ENCODE measurements at places on chromosomes 2 and 18. TPM values are rescaled to one million over a fixed set of nuclear protein-coding genes. Genes with fewer than 3 reads are reported as not detected.

DNA sequence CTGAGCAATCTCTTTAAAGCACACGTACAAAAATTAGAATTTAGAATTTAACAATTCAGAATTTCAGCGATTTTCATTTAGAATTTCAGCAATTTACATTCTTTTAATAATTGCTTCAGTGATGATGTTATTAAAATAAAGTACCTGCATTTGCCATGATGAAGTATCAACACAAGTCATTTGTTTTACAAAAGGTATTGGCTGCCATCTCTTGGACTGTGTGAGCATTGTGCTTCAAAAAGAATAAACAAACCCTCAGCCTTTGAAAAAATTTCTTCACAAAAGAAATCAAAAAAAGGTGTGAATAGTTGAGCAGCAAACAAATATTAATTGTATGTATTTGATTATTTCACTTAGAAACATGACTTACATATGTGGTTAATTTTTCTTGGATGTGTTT, 27.1 kb upstream of the ZC3H15 start:
- no peak for DNase-seq

DNA sequence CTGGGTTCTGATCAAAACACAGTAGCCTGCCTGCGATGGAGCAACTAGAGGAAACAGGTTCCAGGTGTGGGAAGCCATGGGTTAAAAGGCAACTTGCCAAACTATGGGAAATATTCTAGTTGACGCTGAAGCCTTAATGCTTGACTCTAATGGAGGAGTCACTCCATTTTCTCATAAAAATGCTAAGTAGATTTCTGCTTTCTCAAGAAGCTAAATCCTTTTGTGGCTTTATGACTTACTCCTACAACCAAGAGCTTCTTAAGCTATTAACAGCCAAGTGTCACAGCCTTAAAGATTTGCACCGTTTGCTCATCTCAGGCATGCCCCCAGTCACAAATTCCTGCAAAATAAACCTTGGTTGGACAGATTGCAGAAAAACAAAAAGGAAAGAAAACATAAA, 25.2 kb downstream of the ANKRD44 start:
- DNase-seq: no peak

DNA sequence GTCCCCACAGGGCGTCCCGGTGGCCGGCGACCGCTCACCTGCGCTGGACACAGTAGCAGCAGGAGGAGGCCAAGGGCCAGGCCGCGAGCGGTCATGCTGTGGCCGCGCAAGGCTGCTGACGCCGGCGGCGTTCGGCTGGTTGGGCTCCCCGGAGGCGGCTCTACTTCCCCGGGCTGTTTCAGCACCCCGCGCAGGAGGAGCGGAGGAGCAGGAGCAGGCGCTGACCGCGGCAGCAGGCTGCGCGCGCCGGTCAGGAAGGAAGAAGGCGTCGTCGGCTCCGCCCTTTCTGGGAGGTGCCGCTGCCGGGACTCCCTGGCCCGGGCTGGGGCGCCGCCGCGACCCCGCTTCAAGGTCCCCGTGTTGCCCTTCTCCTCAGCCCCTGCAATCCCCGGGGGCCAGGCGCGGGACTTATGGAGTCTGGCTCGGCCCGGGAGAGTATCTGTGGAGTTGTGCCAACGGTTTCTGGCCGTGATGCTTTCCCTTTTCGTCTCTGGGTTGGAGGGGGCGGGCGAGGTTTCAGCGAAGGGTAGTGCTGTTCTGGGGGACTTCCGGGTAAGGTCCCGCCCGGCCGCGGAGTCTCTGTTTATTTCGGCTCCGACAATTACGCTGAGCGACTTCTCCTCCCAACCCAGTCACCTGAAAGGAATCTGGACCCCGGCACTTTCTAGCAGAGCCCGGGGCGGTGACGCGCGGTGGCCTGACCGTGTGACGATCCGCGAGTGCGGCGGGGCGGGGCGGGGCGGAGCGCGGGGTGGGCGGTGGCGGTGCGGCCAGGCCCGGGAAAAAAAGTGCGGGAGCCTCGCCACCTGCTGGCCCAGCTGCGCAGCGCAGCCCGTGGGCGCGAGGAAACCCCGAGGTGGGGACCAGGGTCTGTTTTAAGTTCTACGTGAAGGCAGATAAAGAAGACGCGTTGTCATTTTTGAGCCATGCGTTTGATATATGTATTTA, at the start of gene NPC1:
TSS of gene NPC1 (minus strand) at position 258 of the 948 bp plus-strand sequence. CDS start at position 95, 163 bp downstream.
- peak; percentile 94 for DNase-seq

DNA sequence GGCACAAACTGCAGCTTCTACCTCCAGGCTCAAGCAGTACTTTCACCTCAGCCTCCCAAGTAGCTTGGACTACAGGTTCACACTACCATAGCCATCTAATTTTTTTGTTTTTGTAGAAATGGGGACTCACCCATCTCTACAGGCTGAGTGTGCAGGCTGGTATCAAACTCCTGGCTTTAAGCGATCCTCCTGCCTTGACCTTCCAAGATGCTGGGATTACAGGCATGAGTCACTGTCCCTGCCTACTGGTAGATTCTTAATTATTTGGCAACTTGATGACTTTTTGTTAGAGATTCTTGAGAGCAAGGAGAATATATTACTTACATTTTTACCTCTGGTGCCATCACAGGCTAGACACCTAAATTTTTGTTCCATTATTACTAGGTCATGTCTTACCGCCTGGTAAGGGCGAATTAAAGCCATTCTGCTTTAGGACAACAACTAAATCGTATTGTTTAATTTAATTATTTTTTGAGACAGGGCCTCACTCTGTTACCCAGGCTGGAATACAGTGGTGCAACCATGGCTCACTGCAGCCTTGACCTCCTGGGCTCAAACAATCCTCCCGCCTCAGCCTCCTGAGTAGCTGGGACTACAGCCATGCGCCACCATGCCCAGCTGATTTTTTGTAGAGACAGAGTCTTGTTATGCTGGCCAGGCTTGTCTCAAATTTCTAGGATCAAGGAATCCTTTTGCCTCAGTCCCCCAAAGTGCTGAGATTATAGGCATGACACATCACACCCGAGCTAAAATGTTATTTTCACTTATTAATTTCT, 15.7 kb downstream of the DYNC1I2 start:
- no peak for DNase-seq

- no peak for DNase-seq
Measured at GRCh38 chr2:151872463-151872862, 44.2 kb upstream of the ARL5A start.

- DNase-seq: peak; percentile 57
Measured at GRCh38 chr2:206274434-206275311, at the start of gene ZDBF2. Gene ZDBF2, plus strand, starts transcription at chr2:206274663. Its CDS starts 7,187 bp downstream, at chr2:206281850.

- DNase-seq: no peak
Measured at GRCh38 chr2:188965563-188965962, 8.6 kb upstream of the COL3A1 start.

DNA sequence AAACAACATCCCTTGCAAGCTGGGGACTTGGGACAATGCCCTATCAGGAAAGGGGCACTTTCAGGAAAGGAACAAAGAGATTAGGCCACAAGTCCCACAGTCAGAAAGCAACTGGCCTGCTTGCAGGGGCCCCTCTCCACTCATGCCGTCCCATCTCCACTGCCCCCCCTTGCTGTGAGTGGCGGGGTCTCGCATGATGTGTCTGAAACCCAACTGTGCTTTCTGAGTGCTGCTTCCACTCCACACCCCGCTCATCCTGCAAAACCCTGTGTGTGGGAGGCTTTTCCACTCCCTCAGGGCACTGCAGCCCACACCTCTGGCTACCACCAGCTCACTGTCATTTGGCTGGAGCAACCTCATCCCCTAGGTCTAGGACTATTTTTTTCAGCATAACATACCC, 7.9 kb downstream of the HS6ST1 start:
- DNase-seq: no peak

DNA sequence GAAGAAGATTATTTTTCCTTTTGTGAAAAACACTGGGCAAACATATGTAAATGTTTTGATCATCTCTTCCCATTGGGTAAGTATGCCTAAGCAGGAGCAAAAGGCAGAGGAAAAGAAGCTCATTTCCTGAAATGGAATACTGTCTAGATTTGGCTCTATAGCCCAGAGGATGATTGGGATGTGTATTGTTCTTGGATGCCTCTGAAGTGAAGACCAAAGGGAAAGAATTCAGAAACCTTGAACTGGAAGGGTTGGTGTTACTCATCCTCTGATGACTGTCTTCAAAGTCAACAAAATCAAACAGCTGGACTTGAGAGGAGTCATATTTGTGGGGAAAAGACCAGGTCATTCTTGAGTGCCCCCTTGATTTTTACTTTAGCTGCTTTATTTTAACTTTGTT, 112.6 kb upstream of the NT5C1B start:
- DNase-seq: no peak

DNA sequence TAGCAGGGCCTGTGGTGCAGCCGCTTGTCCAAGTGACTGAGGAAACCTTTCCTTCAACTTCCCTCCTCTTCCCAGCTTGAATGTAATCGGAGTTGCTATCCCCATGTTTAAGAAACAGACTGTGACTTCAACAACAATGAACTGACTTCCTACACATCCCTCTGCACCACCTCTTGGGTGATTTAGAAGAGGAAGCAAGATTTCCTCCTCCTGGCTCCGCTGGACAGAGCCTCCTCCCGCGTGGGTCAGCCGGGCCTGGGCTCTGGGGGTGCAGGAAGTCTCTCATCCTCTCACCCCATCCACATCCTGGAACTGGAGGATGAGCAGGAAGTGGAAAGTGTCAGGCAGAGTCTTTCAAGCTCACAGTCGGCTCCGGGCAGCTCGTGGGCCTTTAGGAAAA, 84.3 kb downstream of the GATA6 start:
- no peak for DNase-seq

- peak; percentile 7 for DNase-seq
Measured at GRCh38 chr18:57859314-57859713, 56.2 kb upstream of the ATP8B1 start.

DNA sequence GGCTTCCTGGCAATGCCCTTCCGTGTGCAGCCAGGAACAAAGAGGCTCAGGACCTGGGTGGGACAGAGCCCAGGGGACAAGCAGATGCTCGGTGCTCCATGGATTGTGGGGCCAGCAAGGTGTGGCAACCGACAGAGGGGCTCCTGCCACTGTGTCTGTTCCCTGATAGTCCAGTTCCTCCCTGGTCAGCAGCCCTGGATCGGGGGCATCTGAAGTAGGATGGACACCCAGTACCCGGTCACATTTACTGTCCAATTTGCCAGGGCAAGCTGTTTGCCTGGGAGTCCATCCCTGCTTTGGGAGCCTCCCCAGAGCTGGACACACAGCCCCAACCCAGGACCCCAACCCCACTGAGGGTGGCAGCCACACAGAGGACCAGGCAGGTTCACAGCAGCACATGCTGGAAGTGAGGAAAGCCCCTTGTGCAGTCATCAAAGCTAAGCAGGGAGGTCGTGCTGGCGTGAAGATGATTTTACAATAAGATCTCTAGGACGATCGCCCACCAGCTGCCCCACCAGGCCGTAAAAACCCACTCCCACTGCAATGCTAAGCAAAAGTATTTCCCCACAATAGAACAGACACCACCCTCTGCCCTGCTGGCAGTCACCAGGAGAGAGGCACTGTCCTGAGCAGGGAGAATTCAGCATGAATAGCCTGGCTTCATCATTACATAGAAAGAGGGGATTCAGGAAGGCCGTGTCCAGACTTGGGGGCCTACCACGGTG, 141.7 kb downstream of the NDUFA10 start:
- DNase-seq: no peak

DNA sequence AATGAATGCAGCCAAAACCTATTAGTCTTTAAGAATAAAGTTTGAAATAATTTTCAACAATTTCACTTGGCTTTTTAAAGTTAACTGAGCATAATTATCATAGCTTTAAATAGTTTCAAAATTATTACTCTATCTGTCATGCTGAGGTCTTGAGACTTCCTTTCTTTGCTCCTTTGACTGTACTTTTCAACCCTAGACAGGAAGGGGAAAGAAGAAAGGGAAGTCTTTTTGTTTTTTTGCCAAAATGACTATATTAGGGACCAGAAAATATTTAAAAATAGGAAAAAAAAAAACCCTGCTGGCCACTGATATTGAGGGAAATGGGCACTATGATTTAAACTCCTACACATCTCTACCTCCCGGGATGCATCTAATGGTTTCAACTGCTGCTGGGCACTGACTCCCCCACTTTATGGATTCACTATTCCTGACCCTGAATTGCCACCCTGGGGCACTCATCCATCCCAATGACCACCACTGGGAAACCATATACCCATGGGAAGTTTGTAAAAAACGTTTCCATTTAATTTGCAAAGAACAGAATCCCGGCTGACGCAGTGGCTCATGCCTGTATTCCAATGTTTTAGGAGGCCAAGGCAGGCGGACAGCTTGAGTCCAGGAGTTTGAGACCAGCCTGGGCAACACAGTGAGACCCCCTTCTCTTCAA, 50.5 kb downstream of the GAREM1 start:
- DNase-seq: no peak

DNA sequence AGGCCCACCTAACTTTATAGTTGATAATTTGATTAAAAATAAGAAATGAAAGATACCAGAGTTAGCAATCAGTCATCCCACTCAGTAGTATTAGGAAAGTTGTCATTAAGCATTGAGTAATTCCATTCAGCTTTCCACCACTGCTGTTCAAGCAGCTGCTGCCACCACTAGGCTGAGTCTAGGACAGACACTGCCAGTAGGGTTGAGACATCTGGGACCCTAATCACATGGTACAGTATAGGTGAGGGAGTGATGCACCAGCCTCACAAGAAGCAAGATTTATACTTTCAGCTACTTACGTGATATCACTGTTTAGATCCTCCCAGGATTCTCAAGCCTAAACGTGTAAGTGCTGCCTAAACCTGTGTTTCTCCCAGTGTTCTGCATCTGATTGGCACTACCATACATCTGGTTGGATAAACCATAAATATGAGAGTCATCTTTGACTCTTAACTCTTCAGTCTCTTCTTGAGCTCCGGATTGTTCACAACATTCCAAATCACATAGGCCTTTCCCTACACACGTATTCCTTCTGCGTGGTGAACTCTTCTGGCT, 3.2 kb downstream of the UBXN4 start:
- peak; percentile 23 for DNase-seq

GRCh38 chr18:10121028-10121427, 207.2 kb downstream of the VAPA start:
- DNase-seq: no peak

DNA sequence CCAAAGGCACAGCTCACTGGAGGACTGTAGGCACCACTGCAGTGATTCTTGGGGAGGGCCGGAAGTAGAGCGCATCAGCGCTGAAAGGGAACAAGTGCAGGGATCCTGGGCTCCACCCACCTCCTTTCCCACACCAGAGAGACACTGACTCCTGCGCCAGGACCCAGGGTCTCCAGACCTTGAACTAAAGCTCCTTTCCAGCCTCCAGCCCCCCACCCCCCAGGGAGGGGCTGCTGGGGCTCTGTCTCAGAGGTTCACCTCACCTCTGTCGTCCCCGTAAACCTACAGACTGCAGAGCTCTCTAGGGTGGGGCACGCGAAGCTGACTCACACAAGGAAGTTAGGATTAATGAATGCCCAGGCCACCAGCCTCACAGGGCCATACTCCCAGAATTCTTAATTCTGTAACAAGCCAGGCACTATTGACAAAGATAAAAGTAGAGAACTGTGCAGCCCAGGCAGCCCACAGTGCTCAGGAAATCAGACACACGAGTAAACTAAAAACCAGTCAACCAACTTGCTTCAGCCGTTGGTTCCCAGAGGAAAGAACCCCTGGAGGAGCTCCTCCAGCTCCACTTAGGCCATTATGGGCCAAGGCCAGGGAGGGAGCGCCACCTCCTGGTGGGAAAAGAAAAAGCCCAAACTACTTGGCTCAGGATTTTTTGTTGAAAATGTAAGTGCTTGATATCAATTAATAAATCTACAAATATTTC, 45.1 kb upstream of the ACAA2 start:
- peak; percentile 49 for DNase-seq

Gene SLC30A3
- total RNA-seq: 1.5 TPM

Gene ARHGAP25
- total RNA-seq: 49.5 TPM

Gene FOXI3
- total RNA-seq: not detected

Gene C1QL2
- not detected for total RNA-seq

Gene DDX18
- total RNA-seq: 107 TPM

Gene NPHP1
- 1.8 TPM for total RNA-seq

Gene MALL
- total RNA-seq: 0.17 TPM

Gene NT5C1B
- not detected for total RNA-seq

Gene MLPH
- total RNA-seq: 0.36 TPM

All from activated T-cell treated with anti-CD3 and anti-CD28 coated beads, Interleukin-2, amount 50 U/mL, for 72 hours (primary cell).